ENCODE measurements at places on chromosomes 12 and 14. TPM values are rescaled to one million over a fixed set of nuclear protein-coding genes. Genes with fewer than 3 reads are reported as not detected.

GRCh38 chr12:51836041-51836826 is 12.3 kb downstream of the FIGNL2 start:
- DNase-seq: peak; percentile 51
- no peak overlapping the region for H3K27ac ChIP-seq
- H3K36me3 ChIP-seq: no peaks in the 10 kb centered on the region
- no peaks in the 10 kb centered on the region for H3K4me1 ChIP-seq
- no peak overlapping the region for H3K4me3 ChIP-seq
- peaks cover 68% of the 10 kb centered on the region for H3K27me3 ChIP-seq

DNA sequence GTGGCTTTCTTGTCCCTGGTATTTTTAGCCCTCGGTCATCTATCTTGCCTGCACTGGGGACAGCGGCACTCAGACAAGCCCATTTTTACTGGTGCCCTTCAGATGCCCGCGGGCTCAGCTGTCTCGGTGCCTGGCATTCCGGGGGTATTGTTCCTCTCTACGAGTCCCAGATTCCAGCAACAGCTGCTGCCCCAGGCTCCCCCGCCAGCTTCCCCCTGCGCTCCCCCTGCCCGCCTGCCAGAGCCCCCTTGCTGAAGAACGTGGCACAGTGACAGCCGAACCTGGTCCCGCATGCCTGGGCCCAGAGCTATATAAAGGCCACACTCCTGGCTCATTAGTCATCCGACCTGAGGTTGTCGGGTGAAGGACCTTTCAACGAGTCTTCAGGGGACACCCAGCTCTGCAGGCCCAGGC is 10.9 kb upstream of the MYL2 start:
- no peaks in the 10 kb centered on the region for H3K36me3 ChIP-seq
- H3K4me1 ChIP-seq: no peaks in the 10 kb centered on the region
- peaks cover 13% of the 10 kb centered on the region for H3K27me3 ChIP-seq
- no peak overlapping the region for H3K27ac ChIP-seq
- no peak overlapping the region for H3K4me3 ChIP-seq

GRCh38 chr12:54053003-54053750 is 458 bp upstream of the HOXC4 start:
- no peaks in the 10 kb centered on the region for H3K27me3 ChIP-seq
- peak overlapping the region; percentile 45 for H3K27ac ChIP-seq
- H3K36me3 ChIP-seq: no peaks in the 10 kb centered on the region
- peaks cover 6% of the 10 kb centered on the region for H3K4me1 ChIP-seq

- H3K27ac ChIP-seq: no peak overlapping the region
- no peaks in the 10 kb centered on the region for H3K36me3 ChIP-seq
- H3K27me3 ChIP-seq: peaks cover 14% of the 10 kb centered on the region
- H3K4me3 ChIP-seq: no peak overlapping the region
These were observed 140.0 kb downstream of the DAD1 start for GRCh38 chr14:22448905-22449599.

- DNase-seq: no peak
- no peak overlapping the region for H3K27ac ChIP-seq
- no peaks in the 10 kb centered on the region for H3K36me3 ChIP-seq
- H3K4me1 ChIP-seq: no peaks in the 10 kb centered on the region
- H3K27me3 ChIP-seq: no peaks in the 10 kb centered on the region
- no peak overlapping the region for H3K4me3 ChIP-seq
These were observed 845.6 kb upstream of the SEL1L start for GRCh38 chr14:82379291-82379690.

AMDHD1 gene
- 0.29 TPM for total RNA-seq

DNA sequence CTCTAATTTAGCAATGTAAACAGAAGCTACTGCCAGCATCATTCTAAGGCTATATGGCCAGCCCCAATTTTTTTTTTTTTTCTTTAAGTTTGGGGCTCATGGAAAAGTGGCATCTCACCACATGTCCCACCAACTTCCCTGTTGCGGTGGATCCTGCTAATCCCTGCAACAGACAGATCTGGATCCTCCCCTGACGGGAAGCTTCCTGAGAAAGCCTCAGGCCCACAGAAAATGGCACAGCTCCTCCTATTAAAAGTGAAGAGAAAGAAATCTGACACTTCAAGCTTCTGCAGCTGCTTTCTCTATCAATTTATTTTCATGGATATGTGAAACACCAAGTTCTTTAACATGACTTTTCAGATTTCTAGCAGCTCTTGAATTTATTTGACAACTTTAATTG is 433.8 kb upstream of the DCN start:
- no peak overlapping the region for H3K27ac ChIP-seq
- no peaks in the 10 kb centered on the region for H3K27me3 ChIP-seq
- no peaks in the 10 kb centered on the region for H3K4me1 ChIP-seq
- no peak for DNase-seq
- no peak overlapping the region for H3K4me3 ChIP-seq

DNA sequence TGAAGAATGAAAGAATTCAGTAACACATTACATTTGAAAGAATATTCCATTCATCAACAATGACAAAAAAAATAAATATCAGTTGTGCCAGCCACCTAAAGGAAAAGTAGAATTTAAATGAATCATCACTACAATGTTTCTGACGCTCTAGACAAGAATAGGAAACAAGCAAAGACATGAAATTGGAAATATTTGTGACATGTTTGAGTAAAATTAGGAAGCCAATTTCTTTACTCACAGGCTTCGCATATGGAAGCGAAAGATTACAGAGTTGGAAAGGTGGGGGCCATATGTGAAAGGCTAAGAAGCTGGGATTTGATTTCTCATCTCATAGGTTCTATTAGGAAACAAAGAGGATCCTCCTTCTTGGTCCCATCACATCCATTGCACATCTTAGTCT is 279.0 kb downstream of the IPO8 start:
- no peaks in the 10 kb centered on the region for H3K36me3 ChIP-seq
- H3K27ac ChIP-seq: peak overlapping the region; percentile 93
- no peaks in the 10 kb centered on the region for H3K27me3 ChIP-seq
- peaks cover 32% of the 10 kb centered on the region for H3K4me1 ChIP-seq

FZD10 gene
- not detected for total RNA-seq

NEUROD4 gene
- not detected for total RNA-seq

DNA sequence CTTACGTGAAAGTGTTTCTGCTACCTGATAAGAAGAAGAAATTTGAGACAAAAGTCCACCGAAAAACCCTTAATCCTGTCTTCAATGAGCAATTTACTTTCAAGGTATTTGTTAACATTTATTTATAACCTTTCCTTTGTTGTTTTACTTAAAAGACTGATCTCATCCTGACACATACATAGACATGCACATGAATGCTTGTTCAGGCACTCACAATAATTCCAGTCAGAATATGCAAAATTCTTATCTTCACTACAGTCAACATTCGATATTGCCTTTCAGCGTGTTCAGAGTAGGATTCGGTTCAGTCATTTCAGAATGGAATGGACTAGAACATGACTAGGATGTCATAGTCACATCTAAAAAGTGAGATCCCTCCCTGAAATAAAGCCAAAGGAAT is 394.6 kb downstream of the PAWR start:
- H3K27ac ChIP-seq: no peak overlapping the region
- no peak overlapping the region for H3K4me3 ChIP-seq
- H3K36me3 ChIP-seq: no peaks in the 10 kb centered on the region
- H3K4me1 ChIP-seq: no peaks in the 10 kb centered on the region
- DNase-seq: no peak

GRCh38 chr14:23058654-23059504 is 1.6 kb upstream of the CDH24 start:
- DNase-seq: peak; percentile 82
- H3K4me1 ChIP-seq: peaks cover 29% of the 10 kb centered on the region
- peaks cover 47% of the 10 kb centered on the region for H3K36me3 ChIP-seq

- H3K4me1 ChIP-seq: peaks cover 17% of the 10 kb centered on the region
- no peak for DNase-seq
- H3K27ac ChIP-seq: peak overlapping the region; percentile 81
- H3K27me3 ChIP-seq: no peaks in the 10 kb centered on the region
These were observed 55.6 kb upstream of the CDKL1 start for GRCh38 chr14:50452296-50452695.

ADGRD1 gene
- total RNA-seq: 0.72 TPM

ENDOU gene
- not detected for total RNA-seq

- H3K27ac ChIP-seq: no peak overlapping the region
- no peaks in the 10 kb centered on the region for H3K27me3 ChIP-seq
- H3K4me3 ChIP-seq: no peak overlapping the region
- no peaks in the 10 kb centered on the region for H3K4me1 ChIP-seq
- no peaks in the 10 kb centered on the region for H3K36me3 ChIP-seq
These were observed 612.5 kb downstream of the FSCB start for GRCh38 chr14:43894534-43894933.

BMP4 gene
- 6.8 TPM for total RNA-seq

GPD1 gene
- under 0.01 TPM for total RNA-seq

- no peaks in the 10 kb centered on the region for H3K4me1 ChIP-seq
- H3K4me3 ChIP-seq: no peak overlapping the region
- DNase-seq: no peak
- H3K27me3 ChIP-seq: no peaks in the 10 kb centered on the region
- no peaks in the 10 kb centered on the region for H3K36me3 ChIP-seq
These were observed 142.8 kb upstream of the FLRT2 start for GRCh38 chr14:85387181-85387580.

- no peaks in the 10 kb centered on the region for H3K36me3 ChIP-seq
- no peaks in the 10 kb centered on the region for H3K27me3 ChIP-seq
- DNase-seq: no peak
- H3K4me1 ChIP-seq: peaks cover 10% of the 10 kb centered on the region
- no peak overlapping the region for H3K27ac ChIP-seq
- H3K4me3 ChIP-seq: no peak overlapping the region
These were observed 127.1 kb downstream of the CAPZA3 start for GRCh38 chr12:18864900-18865561.

GRCh38 chr12:116143909-116144308 is 133.6 kb downstream of the MED13L start:
- no peak for DNase-seq
- H3K36me3 ChIP-seq: no peaks in the 10 kb centered on the region
- H3K27ac ChIP-seq: peak overlapping the region; percentile 86
- no peaks in the 10 kb centered on the region for H3K27me3 ChIP-seq

- no peaks in the 10 kb centered on the region for H3K36me3 ChIP-seq
- peaks cover 16% of the 10 kb centered on the region for H3K4me1 ChIP-seq
- H3K4me3 ChIP-seq: no peak overlapping the region
- DNase-seq: no peak
- no peaks in the 10 kb centered on the region for H3K27me3 ChIP-seq
These were observed 23.7 kb downstream of the LGMN start for GRCh38 chr14:92724516-92725340.

DNA sequence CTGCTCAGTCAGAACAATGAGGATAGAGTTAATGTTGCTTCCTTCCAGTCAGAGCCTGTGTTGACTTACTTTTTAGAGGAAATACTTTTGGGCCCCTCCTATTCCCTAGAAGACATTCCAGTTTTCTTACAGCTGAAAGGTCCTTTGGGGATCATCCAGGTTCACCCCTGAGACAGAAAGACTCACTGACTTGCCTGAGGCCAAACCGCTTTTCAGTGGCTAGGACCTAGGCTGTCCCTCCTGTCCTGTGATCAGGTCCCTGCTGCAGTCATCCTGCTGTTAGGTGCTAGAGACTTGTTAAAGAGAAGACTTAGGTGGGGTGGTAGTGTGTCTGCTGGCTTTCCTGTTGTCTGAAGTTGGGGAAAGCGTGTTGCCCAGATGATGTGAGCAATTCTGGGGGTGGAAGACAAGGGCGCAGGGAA is 39.6 kb downstream of the SUSD6 start:
- H3K27ac ChIP-seq: peak overlapping the region; percentile 6
- H3K4me1 ChIP-seq: peaks cover 45% of the 10 kb centered on the region
- no peaks in the 10 kb centered on the region for H3K36me3 ChIP-seq
- no peak overlapping the region for H3K4me3 ChIP-seq

DNA sequence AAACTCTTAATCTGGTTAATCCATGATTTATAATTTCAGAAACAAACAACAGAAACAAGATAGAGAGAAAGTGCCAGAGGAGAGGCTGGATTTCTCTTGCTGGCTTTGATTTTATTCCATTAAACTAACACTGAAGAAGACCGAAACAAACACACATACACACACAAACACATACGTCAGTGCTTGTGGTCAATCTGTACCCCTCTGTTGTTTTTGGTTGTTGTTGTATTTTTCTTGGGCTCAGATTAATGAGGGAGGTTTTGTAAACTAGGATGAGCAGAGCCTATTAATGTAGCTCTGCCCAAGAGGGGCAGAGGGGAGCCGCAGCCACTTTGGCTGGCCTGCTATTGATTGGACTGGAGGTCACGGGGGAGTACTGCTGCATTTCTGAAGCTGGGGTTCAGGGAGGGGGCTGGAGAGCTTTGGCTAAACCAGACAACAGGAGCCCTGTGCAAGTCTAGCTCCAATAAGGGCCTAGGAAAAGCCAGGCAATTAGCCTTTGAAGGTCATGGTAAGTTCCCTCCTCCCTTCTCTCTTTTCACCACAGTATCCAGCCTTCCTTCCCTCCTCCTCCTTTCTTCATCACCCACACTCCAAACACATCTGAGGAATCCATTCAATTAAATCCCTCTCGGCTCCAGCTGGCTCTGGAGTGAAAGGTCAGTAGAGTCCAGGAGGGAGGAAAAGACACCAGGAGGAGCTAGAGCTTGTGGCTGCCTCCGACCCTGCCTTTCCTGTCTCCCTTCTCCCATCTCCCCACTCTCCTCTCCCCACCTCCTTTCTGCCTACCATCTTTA is 344.1 kb upstream of the LMO3 start:
- no peaks in the 10 kb centered on the region for H3K27me3 ChIP-seq
- no peaks in the 10 kb centered on the region for H3K36me3 ChIP-seq
- H3K4me3 ChIP-seq: no peak overlapping the region
- no peaks in the 10 kb centered on the region for H3K4me1 ChIP-seq
- DNase-seq: no peak
- no peak overlapping the region for H3K27ac ChIP-seq

DNA sequence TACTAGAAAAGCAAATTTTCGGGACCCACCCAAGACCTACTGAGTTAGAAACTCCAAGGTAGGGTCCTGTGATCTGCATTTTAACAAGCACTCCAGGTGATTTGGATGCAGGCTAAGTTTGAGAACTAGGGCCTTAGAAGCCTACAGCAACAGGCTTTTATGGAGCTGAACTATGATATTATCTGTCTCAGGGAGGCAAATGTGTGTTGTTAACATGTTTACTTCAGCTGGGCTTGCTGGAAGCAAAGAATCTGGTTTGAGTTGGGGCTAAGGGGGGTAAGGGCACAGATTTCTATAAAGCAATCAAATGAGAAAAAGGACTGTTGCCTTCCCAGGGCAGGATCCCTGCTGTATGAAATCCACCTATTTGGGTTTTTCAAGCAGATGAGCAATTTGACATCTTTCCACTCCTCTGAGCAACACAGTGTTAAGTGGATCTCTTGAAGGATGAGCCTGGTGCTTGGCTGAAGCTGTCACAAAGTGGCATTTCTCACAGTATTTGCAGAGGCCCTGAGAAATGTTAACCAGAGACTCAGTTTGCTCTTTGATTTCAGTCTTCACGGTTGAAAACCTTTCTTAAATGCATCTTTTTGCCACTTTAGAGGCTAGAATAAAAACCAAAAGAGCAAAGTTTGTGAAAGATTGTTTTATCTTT is 36.2 kb upstream of the SOCS2 start:
- no peaks in the 10 kb centered on the region for H3K27me3 ChIP-seq
- H3K4me1 ChIP-seq: no peaks in the 10 kb centered on the region
- H3K4me3 ChIP-seq: no peak overlapping the region
- H3K27ac ChIP-seq: no peak overlapping the region

All from osteoblast (primary cell).